ENCODE measurements at places on chromosomes 6 and 20.

DNA sequence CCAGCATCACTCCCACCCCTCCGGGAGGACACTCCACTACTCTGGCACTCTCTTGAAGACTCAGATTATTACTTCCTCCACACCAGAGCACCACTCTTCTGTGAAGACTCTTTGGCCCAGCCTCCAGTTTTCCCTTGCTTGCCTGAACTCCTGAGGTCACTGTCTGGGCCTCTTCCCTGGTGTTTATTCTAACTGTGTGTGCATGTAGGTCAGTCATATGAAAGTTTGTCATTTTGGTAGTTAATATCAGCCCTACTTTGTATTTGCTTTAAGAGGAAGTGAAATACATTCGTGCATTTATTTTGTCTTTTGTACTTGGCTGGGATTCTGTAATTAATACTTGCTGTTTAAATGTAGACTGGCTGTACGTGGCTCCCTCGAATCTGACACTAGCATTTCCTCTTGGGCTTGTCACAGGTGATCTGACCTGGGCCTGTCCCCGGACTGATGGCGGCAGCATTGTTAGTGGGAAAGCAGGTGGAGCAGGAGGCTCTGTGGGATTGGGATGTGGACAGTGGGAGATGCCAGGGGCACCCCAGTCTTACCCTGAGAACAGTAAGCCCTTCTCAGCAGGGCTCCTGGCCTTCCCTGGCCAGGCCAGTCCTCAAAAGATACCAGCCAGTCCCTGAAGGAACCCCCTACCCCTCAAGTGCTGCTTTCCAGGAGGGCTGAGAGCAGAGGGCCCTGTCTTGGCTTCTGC is 350.5 kb downstream of the CDC5L start:
- no peak for DNase-seq

- DNase-seq: no peak
These were observed 4.6 kb upstream of the PREX1 start for GRCh38 chr20:48832405-48832730.

- no peak for DNase-seq
These were observed 397.7 kb downstream of the RFPL4B start for GRCh38 chr6:112744827-112745226.

DNA sequence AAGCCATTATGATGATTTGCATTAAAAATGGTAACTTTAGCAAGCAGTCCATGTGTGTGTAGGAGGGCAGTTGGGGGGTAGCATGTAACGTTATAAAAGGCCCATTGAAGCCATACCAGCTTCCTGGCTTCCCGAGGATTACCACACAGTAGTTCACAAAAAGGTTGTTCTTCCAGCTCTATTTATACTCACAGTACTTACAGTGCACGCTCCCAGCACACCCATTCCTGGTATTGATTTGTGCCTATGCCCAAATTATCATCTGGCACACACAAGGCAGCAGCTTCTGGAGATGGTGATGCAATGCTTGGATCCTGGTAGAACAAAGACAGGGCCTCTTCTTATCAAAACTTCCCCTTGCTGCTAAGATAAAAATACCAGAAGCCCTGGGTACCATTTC is 436.8 kb downstream of the HAO1 start:
- no peak for DNase-seq

DNA sequence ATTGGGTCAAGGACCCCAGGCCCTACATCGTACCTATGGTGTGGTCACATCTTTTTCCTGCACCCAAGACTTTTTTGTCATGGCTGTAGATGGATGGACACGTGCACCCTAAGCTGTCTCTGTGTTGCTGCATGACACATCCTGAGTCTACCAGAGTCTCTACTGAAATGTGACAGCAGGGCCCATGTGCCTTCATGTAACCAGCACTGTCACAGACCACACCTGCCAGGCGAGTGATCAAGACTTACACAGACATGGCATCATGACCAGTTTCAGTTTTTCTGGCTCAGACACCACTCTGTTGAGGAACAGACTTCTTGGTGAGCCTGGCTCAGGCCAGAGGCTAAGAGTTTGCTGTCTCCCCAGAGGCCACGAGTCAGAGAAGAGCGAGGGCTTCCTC is 7.6 kb downstream of the PRND start:
- no peak for DNase-seq

GRCh38 chr20:62732031-62732760 is 23.6 kb downstream of the NTSR1 start:
- no peak for DNase-seq

DNA sequence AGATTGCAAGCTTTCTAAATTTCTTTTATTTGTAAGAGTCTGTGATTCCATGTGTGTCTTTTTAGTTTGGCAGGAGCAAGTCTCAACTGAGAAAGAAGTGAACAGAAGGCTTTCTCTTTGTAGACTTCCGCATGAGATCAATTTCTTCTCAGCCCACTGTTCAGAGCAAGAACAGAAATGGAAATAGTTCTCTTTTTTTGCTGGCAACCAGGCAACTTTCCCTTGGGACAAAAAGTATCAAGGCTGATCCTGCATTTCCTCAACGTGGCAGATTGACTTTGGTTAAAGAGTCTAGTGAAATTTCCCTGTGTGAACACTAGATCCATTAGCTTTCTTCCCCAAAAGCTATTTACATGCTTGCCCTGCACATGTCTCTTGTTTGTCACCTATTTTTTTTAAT is 46.8 kb upstream of the JAG1 start:
- no peak for DNase-seq

DNA sequence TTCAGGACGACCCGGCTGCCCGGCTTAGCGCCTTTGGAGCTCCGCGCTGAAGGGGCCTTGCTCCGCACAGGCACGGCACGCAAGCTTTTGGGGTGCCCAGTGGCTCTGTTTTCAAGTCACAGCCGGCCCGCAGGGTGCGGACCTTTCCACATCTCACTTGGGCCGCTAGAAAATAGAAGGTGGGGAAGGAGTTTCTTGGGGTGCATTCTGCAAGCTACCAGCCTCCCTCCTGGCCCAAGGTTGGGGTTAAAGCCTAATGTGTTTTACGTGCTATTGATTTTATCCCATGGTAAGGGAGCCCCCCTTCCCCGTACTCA is 561 bp downstream of the KAT14 start:
- DNase-seq: no peak

DNA sequence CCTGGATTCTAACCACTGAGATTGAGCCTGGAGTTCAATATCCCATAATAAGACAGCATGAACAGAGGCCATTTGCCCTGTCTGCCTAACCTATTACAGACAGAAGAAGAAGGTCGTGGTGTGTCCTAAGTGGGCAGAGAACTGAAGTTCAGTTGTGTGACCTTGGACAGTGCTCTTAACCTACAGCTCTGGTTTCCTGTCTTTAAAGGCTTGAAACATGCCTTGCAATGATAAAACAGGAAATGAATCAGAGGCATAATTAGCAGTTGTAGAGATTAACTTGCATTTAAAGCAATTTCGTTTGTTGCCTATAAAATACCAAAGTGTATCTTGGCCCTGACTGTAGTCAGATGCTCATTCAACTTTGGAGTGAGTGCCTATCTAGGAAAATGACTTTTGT is 507.2 kb upstream of the CHD6 start:
- DNase-seq: no peak

DNA sequence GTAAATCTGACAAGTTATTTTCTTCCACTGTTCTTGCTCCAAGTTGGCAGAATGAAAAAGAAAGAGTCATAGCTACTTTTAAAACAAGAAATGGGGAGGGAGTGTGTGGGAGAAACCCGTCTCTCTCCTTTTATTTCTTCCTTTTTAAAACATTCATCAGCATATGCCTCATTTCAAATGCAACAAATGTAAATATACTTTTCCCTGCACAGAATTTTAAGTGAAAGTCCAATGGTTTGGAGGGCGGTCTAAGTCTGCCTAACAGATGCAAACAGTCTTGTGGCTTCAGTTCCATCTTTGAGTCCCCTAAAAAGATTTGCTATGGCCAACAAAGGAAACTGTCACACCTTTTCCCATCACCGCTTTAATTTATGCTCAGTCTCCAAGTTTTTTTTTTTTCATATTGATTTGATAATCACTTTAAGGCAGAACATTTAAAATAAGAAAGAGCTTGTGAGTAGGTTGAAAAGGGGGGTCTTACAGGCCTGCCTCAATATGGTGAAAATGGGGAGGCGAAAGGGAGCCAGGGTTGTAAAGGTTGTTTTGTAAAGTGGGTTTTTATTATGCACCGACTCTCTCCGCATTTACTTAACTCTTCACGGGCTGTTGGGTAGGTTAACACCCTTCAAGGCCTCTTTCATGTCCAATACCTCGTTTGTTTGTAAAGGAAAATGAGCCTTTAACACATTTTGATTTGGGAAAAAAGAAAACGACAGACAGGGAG is 4.6 kb downstream of the TFAP2D start:
- no peak for DNase-seq

DNA sequence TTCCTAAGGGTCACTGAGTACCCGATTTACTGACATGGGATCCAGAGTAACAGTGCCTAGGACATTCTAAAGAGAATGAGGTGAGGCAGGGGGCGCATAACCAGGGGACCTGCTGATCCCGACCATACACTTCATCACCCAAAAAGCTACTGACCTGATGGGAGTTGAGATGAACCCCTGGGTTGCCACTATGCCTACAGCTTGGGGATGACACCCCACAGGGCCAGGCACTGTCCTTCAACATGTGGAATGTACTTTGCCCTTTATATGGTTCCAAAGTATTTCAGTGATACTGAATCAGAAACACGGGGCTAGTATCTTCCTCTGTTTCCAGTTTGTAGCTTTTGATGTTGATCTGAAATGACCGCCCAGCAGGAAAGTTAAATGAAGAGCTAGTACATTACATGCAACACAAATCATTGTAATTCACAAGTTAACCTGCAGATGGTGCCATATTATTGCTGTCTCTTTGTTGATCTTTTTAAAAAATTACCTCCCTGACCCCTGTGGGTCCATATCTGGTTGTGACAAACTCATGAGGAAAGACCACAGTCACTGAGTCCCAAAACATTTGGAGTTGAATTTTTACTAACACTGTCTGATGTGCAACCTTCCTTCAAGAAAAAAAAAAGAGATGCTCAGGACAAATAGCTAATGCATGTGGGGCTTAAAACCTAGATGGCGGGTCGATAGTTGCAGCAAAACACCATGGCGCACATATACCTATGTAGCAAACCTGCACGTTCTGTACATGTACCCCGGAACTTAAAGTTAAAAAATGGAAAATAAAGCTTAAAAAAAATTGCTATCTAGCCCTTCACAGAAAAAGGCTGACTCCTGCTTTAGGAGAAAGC is 42.7 kb upstream of the GCNT2 start:
- DNase-seq: peak; percentile 21

All from muscle of arm (tissue), 14 donors.